ENCODE measurements at places on chromosomes 11 and 22.

DNA sequence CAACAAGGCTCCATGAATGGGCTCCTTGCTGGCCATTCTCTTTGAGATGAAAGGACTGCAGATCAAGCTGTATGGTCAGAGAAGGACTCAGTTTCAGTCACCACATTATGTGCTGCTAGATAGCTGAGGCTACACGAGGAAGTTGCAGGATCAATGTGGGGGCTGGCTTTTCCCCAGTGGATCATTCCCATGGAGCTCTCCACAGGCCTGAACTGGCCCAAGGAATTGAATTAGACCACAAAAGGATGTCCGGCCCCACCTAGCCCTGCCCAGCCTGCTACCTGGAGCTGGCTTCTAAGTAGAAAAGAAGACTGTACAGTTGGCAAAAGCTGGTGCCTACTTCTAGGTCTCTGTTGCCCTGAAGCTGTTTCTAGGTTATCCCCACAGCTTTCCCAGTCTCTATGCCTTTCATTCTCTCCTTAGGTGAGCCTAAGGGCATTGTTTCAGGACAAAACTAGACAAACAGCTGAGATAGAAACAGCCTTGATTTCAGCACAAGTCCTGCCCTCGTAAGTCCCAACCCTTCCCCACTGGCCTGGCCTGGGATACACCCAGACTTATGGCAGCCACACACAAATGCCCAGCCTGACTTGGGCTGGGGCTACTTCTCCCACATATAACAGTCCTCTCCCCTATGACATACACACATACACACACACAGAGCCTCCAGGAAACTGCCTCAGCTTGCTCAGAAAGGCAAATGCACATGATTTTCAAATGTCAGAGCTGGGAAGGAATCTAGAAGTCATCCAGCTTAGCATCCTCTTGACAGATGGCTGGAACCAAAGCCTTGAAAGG lies 129.1 kb upstream of the NCAM1 start:
- no peak for DNase-seq

GRCh38 chr11:79066456-79067351 lies 374.1 kb downstream of the TENM4 start:
- no peak for DNase-seq

DNA sequence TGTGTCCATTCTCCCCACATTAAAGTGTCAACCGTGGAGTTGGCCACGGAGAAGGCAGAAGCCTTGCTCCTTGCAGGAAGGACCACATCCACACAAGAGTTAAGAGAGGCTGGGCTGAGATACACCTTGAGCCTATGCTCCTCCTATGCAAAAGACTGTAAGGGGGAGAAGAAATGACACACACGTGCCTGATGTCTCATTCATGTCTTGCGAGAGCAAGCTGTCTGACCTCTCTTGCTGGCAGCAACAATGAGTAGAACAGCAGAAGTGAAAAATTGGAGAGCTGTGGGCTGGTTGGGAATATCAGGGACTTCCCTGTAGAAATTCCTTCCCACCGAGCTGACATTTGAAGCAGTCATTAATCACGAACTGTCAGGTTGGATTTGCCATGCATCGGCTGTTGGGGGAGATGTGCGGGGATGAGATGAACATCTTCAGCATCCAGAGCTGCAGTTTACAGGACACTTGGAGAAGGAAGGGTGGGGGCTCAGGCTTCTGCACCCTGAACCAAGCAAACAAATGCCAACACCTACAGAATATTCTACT lies 139.3 kb downstream of the MYO18B start:
- no peak for DNase-seq

DNA sequence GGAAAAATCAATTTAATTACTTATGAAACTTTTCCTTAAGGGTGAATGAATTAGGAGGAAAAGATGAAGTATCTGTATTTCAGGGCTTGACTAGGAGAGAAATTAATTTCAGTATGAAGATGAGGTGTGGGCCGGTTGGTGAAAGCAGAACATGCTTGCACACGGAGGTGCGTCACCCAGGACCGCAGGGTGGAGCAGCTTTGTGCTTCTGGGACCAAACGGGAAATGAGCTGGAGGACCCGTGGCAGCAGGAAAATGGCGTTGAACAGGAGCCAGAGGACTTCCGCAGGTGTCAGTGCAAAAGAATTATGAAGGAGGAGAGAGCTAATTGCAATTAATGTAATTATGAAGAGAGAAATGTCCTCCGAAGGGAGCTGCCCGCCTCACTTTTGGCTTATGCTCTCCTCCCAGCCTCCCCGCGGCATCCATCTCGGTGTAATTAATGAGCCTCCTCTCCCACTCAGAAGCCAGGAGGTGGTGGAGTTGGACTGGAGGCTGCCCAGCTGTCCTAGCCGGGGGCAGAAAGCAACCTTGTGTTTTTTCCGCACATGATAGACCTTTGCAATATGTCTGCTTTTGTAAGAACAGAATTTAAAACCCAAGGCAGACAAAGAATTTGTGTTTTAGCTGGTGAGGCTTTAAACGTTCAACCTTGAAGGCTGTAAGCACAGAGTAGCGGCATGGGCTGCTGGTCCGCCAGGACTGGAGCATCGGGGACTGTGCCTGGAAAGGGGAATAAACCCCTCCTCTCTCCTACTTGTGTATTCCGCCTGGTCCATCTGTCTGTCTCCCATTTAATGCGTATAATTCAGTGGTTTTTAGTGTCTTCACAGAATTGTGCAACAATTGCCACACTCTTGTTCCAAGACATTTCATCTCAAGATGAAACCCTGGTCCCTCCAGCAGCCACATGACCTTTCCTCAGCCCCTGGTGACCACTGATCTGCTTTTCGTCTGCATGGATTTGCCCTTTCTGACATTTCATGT lies 180.6 kb downstream of the TBC1D22A start:
- DNase-seq = no peak

DNA sequence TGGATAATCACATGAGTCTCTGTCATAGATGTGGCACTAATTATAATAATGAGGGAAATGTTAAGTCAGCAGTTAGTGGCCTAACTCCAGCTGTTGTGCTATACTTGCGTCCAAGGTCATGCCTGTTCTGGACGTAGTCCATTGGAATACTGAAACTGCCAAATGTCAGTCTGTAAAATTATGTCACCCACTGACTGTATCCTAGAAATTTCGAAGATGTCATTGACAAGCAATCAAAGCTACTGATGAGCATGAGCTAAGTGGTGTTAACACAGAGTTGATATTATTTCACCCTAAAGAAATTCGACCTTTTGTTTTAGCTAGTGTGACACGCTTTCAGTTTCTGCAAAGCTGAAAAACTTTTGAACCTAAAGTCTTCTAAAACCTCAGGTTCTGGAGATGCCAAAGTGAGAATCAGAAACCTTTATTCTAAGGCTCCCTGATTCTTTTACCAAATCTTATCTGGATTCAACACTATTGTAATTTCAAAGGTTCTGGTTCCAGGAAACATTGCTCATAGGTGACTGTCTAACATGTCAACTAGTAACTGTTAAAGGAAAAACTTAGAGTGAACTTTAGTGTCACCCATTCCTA lies 14.9 kb upstream of the ME3 start:
- DNase-seq = no peak

GRCh38 chr11:97948793-97949192 lies 1072.0 kb upstream of the CNTN5 start:
- no peak for DNase-seq

GRCh38 chr11:18522388-18522787 lies 4.4 kb downstream of the TSG101 start:
- no peak for DNase-seq

DNA sequence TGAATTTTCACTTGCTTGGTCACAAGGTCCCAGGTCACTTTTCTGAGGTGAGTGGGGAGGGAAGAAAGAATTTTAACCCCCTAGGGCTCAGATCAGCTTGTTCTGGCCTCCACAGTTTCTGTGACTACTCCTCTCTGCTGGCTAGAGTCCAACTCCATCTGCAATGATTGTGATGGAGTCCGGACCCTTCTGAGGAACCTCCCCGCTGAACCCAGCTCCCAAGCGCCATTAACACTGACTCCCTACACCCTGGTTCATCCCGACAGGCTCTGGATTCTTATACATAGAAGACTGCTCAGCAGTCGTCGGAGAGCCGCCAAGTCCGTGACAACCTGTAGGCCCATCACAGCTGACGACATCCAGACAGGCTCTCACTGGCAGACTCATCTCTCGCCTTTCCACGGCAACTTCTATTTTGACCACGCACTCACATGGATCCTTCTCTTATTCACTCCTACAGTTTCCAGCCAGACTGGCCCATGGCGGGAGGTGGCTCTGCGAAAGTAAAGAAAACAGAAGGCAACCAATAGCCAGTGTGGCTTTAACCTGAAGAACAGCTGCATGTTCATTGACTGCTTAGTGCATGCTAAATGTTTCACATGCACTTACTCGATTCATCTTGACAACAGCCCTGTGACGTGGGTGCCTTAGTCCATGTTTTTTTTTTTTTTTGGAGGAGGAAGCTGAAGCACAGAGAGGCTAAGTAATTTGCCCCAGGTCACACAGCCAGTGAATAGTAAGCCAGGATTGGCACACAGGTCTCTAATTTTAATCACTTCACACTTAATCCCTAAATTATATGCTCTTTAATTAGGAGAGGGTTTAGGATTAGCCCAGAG lies 68.0 kb upstream of the PRDM11 start:
- DNase-seq = no peak

DNA sequence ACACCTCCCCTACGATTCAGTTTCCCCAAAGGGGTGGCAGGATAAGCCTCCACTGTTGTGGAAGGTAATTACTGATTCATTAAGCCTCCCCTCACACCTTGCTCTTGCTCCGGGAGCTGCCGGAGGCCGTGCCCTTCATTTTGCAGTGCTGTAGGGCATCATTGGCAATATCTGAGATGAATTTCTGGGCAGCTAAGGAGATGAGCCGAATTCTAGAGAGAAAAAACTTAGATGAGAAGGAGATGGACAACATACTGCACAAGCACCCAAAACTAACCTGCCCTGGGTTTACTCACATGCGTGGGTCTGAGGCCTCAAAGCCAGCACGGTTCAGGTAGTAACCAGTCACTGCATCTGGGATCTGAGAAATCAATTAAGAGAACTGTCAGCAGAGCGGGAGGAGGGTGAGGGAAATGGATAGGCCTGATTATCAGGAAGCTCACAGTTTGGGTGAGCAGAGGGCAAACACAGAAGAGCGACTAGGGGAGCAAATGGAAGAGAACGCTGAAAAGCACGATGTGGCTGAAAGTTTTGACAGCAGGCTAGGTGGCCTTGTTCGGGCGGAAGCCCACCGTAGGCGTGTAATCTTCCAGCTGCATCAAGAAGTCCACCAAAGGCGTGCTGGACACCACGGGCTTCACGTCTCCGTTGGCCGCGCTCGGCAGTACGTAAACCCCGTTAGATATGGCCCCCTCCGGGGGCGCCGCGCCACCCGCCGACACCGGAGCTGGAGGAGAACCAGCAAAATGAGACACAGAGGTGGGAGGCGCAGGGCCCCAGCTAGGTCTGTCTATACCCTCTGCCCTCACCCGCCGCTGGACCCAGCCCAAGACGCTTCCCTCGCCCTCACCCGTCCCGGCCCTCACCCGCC lies 689 bp downstream of the TAF10 start:
- DNase-seq = peak; percentile 13

GRCh38 chr11:11909727-11910126 lies 68.0 kb downstream of the USP47 start:
- no peak for DNase-seq

DNA sequence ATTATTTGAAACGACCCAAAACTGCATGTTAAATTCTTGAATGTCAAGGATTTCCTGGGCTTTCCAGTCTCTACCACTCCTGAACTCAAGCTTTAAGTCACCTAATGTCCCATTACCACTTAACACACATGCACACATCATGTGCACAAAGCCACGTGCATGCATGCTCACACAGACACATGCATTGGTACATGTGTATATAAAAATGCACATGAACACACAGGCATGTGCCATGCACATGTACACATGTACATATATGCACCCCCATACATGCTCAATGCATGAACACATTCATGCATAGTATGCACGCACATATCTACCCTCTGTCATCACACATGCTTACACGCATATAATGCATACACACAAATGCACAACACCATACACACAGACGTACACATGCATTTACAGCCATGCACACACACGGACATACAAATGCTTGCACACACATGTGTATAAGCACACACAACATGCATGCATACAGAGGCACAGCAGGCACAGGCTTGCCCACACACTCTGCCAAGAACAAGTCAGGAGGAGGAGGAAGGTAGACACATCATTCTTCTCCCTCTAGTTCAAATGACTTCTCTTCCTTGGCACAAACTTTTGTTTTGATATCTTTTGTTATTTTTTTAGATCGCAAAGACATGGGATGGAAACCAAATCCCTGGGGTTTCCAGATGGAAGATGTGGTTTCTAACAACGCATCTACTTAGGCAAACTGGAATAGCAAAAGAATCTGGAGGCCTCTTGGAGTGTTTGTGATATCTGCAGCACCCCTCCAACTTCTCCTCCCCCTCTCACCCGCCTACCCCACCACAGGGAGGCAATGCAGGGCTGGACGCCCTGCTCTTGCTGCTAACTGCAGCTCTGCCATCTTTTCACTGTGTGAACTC lies 24.6 kb downstream of the RASD2 start:
- DNase-seq = no peak

DNA sequence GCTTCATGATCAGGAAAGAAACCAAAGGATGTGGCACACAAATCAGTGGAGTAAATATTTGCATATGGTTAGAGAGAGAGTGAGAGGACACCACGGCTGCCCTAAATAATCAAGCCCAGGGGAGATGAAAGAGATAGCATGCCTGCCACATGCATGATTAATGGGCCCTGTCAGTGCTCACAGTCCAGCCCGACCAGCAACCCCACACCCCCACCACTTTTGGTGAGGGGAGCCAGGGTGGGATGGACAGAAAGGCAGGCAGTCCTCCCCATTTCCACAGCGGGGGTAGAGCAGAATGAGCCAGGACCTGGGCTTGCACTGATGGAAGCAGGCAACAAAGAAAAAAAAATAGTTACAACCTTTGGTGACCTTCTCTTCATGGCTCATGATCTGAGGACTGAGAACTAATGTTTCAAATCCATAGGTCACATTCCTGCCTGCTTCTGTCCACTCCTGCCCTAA lies 545.0 kb downstream of the ETS1 start:
- DNase-seq = no peak

DNA sequence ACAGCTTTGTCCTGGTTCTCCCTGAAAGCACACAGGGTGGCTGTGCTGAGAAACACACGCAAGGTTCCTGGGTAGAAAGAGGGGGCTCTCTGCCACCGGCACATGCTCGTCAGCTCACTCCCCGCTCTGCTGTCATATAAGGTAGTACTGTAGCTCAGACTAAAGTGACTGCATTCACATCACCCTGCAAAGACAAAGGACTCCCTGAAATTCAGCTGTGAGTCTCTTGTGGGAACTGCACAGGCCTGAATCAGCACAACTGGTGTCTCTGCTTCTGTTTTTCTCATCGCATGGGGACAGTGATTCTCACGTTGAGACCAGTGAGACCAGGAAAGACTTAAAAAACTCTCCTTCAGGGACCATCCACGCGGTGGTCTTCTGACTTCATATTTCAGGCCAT lies 124.1 kb upstream of the BID start:
- DNase-seq = no peak

GRCh38 chr22:35590634-35591295 lies 26.4 kb downstream of the MB start:
- no peak for DNase-seq

- DNase-seq = no peak
Observed at GRCh38 chr11:62193952-62194351, 3.9 kb downstream of the SCGB1D1 start.

GRCh38 chr22:29388759-29389090 lies 355 bp upstream of the AP1B1 start:
- DNase-seq = no peak

Measured in CD4-positive, alpha-beta T cell treated with Interleukin-6 at 100 ng/mL for 8 hours (primary cell).